HFF-Myc (cell line): ENCODE measurements at places on chromosomes 4 and X.
A peak's percentile ranks its signal among the peaks of the same experiment; 100 is the strongest.

DNA sequence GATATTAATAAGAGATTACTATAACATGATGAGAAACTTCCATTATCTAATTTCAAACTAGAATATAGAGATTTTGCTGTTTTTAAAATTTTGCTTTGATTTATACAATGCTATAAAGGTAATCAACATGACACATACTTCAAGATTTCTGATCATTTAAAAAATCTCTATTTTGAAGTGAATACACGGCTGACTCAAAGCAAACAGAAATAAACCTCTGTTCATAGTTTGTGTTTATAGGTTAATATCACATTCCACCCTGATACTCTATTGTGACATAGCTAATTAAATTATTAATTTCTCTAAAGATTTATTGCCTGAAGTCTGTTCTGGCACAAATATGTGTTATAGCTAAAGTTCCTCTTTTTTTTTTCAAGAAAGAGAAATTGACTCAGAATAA is 349.2 kb downstream of the TLL1 start:
- no peak for DNase-seq

- DNase-seq: no peak
These were observed 30.3 kb downstream of the RGS12 start for GRCh38 chr4:3323071-3323481.

- no peak for DNase-seq
These were observed 1928.2 kb upstream of the TENM3 start for GRCh38 chr4:180314972-180315371.

DNA sequence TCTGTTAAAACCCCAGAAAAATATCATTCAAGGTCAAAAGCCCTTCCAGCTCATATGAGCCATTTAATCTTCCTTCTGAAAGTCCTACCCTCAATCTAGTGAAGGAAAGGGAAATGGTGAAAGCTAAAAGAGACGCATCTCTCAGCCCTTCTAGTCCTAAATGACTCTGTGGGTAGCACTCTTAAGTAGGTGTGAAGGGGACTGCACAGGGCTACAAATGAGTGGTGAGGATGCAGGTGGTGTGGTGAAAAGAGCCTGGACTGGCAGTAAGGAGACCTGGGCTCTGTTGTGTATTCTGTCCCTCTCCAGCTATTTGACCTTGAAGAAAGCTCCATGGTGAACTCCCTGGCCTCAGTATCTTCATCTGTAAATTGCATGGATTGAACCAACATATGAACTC is 671.8 kb upstream of the DIPK2B start:
- no peak for DNase-seq

DNA sequence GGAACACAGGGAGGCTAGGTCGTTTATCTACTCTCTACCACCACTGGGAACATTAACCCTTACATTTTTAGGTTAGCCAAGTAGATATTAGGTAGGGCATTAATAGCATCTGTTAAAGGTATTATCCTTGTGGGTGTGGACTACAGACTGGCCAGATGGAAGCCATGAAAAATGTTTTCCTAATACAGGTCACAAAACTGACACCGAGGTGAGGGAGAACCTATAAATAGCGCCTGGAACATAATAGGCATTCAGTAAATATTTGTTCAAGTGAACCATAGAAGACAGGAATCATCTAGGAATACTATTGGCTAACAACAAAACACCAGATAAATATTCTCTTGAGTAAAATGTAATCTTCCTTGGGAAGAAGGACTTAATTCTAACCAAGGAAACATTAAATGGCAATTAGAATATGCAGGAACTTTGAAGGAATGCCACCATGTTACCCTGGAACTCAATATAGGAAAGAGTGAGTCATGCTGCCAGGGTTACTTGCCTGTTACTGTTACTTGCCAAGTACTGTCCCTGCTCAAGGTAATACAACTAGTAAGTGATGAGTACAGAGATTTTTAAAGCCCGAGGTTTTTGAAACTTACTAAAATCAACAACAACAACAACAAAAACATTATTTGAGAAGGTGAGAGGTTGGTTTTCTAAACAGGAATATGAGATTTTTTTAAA is 79.0 kb downstream of the SOX3 start:
- DNase-seq: no peak

DNA sequence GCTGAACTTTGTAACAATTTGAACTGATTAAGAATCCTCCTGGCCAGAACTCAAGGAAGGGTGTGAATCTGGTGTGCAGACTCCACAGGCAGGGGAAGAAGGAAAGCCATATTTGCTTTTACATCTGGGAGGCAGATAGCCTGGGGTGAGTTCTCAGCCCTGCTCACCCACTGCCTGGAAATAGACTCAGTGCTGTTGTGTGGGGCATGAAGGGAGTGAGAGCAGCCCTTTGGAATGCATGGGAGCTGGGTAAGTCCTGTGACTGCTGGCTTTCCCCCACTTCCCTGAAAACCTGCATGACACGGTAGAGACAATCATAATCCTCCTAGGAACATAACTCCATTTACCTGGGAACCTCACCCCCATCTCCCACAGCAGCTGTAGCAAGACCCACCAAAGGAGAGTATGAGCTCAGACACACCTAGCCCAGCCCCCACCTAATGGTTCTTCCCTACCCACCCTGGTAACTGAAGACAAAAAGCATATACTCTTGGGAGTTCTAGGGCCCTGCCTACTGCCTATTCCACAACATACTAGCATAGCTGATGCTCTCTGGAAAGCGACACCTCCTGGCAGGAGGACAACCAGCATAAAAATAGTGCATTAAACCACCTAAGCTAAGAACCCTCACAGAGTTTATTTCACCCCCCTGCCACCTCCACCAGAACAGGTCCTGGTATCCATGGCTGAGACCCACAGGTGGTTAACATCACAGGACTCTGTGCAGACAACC is 59.3 kb upstream of the UBQLN2 start:
- no peak for DNase-seq

DNA sequence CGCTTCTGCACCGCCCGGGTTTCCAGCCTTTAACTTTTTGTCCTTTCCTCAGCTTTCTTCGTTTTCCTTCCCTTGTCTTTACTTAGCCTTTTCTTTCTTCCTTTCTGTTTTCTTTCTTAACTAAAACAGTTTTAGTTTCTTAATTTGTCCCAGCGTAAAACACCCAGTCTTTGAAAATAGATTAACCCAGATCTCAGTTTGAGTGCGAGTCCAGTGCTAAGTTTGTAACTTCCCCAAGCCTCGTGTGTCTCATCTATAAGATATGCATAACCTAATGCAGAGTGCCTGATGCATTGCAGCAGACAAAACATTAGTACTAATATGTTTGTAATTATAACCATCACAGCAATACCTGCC is 460 bp upstream of the GEMIN8 start:
- DNase-seq: no peak

- DNase-seq: peak; percentile 67
These were observed 15.0 kb upstream of the STK32B start for GRCh38 chr4:5036239-5036638.

DNA sequence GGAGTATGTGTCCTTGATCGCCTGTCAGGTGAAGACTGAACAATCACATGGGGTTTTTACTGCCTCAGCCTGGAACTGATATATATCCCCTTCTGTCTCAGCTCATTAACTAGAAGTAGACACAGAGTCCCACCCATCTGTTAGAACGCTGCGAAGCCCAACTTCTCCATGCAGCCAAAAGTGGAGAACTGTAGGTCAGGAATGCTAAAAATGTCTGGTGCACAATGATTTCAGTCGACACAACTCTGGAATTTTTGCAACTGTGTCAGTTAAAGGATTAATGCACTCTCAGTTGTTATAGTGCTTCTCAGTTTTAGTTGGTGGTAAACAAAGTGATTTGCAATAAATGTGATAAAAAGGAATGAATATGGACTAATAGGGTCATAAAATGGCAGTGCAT is 287.2 kb downstream of the INPP4B start:
- no peak for DNase-seq

DNA sequence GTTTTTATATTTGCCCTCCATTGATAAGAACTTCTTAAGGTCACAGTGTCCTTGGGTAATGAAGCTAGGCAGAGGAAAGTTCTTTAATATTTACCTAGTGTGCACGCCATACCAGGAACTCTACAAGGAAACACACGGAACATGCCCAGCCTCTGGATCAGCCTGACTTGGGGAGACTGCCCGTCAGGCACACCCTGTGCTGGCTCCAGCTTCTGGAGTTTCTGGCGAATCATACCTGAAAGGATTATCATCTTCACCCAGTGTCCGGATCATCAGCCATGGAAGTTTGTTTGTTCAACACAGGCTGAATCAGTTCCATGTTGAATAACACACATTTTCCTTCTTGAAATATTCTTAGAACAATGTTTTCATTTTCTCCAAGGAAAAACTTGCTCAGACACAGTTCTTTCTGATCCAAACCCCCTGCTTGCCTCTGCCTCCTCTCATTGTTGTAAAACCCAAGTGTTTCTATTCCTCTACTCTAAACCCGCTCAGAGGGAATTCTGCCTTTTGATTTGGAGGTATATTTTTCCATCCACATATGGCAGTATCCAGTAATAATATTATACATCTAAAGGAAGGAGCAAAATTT is 176.7 kb downstream of the SHROOM3 start:
- no peak for DNase-seq

DNA sequence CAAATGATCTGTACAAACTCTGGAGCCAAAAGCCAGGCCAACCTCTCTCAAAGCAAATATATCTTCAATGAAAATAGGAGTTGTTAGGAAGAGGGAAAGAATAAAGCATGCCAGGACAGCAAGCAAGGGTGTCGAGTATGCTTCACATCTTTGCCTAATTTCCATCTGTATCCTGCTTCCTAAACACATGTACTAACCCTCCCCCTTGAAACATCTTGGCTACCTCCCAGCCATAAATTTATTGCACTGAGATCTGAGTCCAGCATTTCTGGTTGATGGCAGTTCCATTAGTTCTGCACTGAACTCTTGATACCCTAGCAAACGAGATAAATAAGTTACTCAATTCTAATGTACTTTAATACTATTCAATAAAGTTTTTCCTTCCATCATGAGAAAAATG is 430.5 kb upstream of the TRAM1L1 start:
- DNase-seq: no peak

- no peak for DNase-seq
These were observed 103.4 kb upstream of the PAK3 start for GRCh38 chrX:110992611-110993010.
